Activated CD8-positive, alpha-beta memory T cell treated with anti-CD3 and anti-CD28 coated beads for 48 hours (primary cell): ENCODE measurements at places on chromosomes 2 and 18.

- no peak for DNase-seq
Observed at GRCh38 chr2:148042219-148042618, 21.3 kb downstream of the MBD5 start.

DNA sequence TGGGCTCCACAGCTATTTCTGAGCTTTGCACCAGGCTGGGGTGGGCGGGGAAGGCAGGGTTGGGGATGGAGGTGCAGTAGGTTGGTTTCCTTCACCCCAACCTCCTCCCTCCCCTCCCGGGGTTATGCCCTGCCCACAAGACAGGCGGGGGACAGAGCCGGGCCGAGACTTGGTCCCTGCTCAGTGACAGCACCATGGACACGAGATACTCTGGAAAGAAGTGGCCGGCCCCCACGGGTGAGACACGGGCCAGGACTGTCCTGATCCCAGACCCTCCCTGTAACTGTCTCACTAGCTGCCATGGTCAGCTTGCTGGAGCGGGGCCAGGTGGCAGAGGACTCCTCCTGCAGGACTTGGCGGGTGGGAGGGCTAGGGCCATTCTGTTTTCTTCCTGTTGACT, 59.7 kb downstream of the DYSF start:
- no peak for DNase-seq

- DNase-seq = no peak
Observed at GRCh38 chr18:73007915-73008308, 140.1 kb upstream of the NETO1 start.

DNA sequence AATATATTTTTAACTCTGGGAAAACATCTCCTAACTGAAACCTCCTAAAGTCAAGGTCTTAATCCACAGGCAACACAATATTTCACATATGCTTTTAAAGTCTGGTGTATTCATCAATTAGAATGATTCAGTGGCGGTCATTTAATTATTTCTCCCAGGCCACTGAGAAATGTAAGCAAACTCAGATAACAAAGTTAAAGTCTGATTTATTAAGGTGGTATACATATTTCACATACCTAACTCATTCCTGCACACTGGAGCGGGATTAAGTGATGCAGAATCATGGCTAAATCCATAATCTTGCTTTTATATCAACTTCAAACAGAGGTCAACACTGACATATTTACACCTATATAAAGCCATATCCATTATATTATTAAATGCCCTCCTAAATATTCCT, 43.7 kb downstream of the FRZB start:
- DNase-seq = no peak

DNA sequence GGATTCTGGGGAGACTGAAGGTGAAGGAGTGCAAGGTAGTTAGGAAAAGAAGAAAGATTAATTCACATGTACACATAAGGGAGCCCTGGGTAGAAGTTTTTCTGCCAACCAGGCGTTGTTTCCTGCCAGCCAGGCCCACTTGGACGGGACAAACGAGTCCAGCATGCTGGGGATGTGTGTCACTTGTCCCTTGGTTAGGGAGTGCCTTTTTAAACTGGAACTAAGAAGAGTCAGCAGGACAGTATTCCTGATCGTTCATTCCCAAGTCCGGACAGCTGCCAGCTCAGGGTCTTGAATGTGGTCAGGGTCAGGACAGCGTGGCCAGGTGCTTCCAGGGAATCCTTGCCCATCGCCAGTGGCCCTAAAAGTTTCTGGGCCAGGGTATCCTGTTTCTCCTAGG, 43.2 kb downstream of the POMC start:
- DNase-seq = no peak

DNA sequence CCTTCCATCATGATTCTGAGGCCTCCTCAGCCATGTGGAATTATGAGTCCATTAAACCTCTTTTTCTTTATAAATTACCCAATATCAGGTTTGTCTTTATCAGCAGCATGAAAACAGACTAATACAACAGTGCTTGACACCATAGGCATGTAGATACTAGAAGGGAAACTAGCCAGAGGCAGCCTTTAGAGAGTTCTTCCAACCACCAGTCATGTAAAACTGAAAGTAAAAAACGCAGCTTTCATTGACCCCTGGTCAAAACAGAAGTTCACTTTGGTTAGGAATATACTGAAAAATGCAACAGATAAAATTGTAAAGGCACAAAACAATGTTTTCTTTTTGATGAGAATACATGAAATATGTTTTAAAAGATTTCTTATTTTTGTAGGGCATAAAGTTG, 122.8 kb upstream of the L3MBTL4 start:
- no peak for DNase-seq

DNA sequence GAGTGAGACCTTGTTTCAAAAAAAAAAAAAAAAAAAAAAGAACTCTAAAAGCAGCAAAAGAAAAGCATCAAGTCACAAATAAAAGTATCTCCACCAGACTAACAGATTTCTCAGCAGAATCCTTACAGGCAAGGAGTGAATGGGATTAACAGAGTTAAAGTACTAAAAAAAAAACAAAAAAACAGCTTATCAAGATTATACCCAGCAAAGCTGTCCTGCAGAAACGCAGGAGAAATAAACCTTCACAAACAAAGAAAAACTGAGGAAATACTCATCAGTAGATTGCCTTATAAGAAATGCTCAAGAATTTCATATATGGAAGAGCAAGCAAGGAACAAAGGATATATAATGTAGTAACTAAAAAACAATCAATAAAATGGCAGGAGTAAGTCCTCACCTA, 35.6 kb downstream of the USP34 start:
- DNase-seq = no peak

- no peak for DNase-seq
Observed at GRCh38 chr2:1758171-1758570, 13.9 kb upstream of the PXDN start.

GRCh38 chr2:53777134-53777533, 9.5 kb downstream of the CHAC2 start:
- no peak for DNase-seq

DNA sequence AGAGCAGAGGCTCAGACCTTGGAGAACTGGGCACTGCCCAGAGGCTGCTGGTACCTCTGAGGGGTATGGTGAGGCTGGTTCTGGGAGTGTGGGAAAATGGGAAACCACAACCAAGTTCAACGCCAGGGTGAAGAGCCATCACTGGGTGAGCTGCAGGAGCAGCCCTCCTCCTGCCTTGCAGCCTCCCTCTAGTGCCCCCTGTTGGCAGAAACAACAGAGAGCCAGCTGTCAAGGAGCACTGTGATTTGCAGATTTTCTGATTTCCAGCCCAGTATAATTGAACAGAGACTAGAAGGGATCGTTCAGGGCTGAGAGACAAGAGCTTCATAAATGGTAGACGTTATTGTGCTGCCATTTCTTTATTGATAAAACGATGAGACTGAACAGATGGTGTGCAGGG, 50.5 kb downstream of the MAPK4 start:
- no peak for DNase-seq

GRCh38 chr2:112821682-112822081, 14.9 kb downstream of the IL1B start:
- peak; percentile 4 for DNase-seq

- no peak for DNase-seq
Observed at GRCh38 chr2:233668605-233669260, 3.0 kb upstream of the UGT1A9 start.

DNA sequence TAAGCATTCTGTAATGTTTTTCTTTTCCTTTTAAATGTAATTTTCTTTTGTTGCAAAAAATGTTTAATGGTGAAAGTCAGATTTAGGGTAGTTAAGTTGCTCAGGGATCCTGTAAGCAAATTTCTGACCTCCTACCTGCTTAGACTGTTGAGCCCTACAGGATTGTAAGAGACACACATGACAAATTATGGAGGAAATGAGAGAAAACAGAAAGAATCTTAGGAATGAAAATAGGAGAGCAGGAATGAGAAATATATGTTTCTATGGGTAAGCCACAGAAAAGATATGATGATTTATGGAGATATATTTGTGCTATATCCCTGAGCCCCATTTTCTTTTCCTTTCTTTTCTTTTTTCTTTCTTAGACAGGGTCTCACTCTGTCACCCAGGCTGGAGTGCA, 28.3 kb downstream of the CYBRD1 start:
- no peak for DNase-seq
